Peyer's patch (tissue), 4 donors: ENCODE measurements at places on chromosomes 1 and 21. TPM values are rescaled to one million over a fixed set of nuclear protein-coding genes. Genes with fewer than 3 reads are reported as not detected.

The CFHR1 gene
- not detected for total RNA-seq

The OR10Z1 gene
- not detected for total RNA-seq

DNA sequence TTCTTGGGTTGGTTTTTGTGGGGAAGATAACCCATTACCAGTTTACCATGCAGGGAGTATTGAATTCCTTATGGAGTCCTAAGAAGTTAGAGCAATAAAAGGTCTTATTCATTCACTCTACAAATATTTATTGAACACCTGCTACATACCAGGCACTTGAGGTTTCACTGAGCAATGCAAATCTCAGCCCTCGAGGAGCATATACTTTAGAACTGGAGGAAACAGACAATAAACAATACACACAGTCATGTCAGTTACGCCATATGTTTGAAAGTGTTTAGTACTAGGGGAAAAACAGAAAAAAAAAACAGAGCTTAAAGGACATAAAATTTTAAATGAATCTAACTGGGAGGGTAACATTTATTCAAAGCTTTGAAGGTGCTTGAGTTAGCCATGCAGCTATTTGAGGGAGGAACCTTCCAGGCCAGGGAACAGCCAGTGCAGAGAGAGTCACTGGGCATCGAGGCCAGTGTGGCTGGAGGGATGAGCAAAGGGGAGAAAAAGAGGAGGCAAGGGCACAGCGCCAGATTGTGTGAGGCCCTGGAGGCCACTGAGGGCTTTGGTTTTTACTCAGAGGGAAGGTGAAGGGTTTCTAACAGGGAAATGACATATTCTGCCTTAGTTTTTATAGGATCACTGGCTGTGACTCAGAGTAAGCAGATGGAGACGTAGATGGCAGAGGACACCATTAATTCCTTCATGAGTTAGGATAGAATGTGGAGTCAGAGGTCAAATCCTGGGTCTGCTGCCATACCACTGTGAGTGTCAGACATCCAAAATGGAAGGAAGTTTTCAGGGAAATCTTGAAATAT is 32.7 kb downstream of the C1orf21 start:
- DNase-seq, result no peak

DNA sequence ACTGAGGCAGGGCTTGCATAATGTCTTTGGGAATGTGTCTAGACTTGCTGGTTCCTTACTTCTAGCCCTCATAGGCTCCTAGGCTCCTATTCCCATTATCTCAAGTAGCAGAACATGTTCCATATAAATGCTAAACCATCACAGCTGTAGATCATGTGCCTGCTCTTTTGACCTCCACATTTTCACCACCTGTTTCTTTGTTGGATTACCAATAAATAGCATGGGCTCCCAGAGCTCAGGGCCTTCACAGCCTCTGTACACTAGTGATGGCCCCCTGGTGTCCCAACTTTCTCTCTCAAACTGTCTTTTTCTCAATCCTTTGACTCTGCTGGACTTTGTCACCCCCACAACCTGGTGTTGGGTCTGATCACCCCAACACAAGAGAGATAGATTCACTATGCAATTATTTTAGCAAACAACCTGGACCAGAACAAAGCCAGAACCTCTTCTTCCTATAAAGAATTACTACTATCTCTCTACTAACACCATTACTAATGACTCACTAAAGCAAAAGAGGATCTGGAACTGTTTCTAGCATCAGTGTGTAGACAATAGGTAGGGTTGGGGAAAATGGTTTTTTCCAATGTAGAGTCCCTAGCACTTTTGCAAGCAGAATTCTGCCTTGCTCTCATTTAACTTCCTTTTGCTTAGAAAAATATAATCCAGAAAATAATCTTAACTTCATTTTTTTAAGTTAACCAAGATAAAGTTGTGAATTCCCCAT is 51.7 kb downstream of the WLS start:
- no peak for DNase-seq

DNA sequence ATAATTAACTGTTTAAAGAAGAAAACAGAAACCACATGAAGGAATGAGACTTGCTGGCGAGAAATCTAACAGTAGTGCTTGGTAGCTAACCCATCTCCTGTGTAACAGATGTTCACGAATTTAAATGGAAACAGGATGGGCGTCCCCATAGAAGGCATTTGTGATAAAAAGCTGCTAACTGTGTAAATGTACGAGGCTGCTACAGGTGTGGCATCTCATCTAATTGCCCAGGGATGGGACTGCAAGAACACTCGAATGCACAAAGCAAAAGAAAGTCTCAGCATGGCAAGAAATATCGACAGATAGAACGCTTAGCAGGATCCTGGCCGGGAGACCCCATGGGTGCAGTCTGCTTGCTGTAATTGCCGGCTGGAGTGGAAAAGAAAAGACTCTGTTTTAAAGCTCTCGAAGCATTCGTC is 112.7 kb downstream of the RUNX1 start:
- no peak for DNase-seq
